Hematopoietic multipotent progenitor cell treated with erythropoietin and hydrocortisone succinate and interleukin-3 and kit ligand, for 17 days (in vitro differentiated cells): ENCODE measurements at places on chromosomes 11 and 22.

DNA sequence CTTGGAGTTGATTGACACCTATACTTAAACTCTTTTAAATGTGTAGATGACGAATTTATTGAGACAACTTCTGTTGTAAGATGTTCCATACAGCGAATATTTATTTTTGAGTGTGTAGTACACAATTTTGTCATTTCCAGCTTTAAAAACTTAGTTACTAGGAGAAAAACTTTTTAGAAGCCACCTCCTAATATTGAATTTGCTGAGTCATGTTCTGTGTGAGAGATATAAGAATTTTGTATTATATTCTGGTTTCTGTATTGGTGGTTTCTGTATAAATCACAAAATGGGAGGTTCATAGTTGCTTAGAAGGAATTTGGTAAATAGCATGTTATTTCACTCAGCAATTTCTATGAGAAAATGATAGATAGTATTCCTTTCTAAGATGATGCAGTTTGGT lies 171.3 kb downstream of the WNT11 start:
- peak; percentile 33 for DNase-seq

DNA sequence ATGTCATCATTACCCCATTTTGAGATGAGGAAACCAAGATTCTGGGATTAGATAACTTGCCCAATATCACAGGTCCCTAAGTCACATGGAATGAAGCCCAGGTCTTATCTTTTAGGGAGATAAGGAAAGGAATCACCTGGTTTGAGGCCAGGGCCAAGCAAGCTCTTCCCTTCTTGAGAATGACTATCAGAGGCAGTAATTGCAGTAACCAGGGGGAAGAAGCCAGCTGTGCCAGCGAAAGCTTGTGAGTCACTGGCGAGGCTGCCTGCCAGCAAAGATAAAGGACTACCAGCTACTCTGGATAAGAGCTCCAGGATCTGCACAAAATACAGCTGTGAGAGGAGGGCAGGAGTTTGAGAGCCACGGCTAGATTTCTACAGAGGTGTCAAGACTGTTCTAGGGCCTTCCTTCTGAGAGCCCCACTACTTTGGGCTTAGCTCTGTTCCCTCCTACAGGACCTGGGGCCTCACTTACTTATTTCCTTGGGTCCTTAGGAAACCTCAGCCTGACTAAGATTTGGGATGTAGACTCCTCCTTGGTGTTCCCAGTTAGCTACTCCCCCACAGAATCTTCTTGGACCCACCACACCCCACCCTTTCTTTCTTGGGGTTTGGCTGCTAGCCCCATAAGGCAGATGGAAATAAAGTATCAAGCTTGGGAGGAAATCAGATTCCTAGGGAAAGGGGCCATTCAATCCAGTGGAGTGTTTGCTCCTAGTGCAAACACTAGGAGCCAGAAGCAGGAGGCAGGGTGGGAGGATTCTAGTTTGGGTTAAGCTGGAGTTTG lies 9.7 kb upstream of the CCKBR start:
- peak; percentile 88 for DNase-seq

DNA sequence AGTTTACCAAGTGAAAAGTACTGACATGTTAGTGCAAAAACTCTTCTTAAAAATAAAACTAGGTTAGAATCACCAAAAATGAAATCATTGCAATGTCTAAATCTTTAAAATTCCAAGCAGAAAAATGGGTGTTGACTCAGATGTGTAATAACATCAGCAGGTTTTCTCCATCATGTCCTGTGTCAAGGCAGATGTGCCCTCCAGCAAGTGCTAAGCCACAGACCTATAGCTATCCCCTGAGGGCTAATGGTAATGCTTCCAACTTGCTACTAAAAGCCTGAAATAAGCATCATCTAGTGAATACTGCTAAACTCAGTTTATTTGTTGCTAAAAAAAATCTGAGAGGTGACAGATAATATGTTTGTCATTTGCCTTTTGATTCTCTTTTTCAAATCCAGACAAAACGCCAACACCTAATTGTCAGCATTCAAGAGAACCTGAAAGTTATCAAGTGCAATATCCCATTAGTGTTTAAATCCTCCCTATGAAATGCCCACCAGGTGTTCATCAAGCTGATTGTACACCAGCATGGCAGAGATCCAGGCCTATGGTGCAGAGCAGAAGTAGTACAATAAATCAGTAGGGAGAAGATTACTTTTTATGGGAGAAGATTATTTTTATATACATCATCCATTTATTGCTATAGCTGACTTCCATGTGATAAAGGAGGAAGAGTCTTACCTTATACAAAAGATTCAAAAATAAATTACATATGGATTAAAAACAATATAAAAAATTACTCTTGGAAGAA lies 55.1 kb upstream of the SYT9 start:
- no peak for DNase-seq

- DNase-seq = no peak
Observed at GRCh38 chr22:49660794-49661781, 166.6 kb downstream of the BRD1 start.

DNA sequence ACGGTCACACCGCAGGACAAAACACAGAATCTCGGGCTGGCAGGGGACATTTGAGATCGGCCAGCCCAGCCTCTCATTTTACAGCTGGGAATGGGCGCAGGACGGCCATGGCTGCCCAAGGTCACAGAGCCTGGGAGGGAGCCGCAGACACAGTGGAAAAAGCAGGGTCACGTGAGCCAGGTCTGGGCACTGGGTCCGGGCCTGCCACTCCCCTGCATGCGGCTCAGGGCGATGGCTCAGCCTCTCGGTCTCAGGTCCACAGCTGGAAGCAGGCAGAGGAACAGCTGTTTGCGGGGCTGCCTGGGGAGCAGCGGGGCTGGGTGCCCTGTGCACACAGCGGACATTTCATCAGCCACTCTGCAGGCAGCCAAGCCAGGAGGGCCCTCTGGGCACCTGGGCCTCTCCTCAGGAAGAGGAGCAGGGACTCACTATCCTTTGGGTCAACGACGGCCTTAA lies 10.4 kb upstream of the PPARA start:
- no peak for DNase-seq

- no peak for DNase-seq
Observed at GRCh38 chr11:35714882-35715627, 52.5 kb downstream of the TRIM44 start.

DNA sequence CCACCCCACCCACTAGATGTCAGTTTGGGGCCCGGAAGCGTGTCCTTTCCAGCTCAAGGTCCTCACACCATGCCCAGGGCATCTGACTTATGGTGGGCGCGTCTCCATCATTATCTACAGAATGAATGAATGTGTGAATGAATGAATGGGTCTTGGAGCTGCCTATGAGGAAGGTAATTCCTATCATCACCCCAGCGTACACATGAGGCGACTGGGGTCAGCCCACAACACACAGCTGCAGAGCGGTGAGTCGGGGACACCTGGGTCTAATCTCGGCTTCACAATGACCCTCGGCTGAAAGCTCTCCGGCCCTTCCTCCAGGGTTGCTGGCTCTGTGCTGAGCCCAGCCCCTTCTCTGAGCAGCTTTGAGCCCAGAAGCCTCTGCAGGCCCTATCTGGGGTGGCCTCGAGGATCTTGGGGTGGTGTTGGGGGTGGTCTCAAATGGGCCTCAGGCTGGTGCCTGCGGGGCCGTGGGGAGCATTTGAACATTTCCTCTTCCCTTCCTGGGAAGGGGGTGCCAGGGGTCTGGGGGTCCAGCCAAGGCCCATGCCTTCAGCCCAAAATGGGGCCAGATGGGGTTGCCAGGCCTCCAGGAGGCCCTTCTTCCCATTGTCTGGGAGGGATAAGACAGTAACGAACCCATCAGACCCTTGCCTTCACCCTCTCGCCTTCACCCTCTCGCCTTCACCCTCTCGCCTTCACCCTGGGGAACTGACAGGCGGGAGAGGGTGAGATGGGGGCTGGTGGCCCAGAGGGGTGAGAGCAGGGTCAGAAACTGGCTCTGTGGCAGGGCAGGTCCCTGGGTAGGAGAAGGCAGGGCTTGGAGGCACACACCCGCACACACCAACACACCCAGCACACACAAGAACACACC lies 82.4 kb downstream of the MYEOV start:
- no peak for DNase-seq

- DNase-seq = no peak
Observed at GRCh38 chr11:104618954-104619353, 279.3 kb downstream of the CASP12 start.

DNA sequence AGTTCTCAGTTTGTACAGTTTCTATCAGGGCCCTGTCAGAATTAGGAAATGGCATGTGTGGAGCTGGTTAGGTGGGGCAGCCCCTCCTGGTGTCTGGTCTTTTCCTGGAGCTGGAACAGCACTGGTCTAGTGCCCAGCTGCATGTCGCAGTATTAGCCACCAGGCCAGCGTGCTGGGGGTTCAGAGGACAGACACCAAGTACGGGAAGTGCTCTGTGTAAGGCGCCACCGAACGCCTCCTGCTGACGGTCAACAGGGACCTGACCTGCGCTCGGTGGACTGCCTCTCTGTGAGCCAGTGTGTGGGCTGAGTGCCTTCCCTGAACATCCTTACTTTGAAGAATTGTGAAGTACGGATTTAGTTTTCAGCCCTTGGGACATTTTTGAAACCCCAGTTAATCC lies 33.9 kb downstream of the AP2A2 start:
- no peak for DNase-seq

- no peak for DNase-seq
Observed at GRCh38 chr11:101478587-101479369, 105.0 kb downstream of the TRPC6 start.

DNA sequence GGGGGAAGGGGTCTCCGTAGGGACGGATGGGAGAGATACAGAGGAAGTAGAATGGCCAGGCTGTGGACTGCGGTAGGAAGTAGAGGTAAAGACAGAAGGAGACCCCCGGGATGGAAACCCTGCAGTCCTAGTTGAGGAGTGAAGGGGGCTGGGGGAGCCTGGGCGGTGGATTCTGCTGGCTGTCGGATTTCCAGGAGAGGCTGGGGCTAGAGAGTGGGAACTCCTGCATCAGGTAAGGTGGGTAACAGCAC lies 727 bp upstream of the SCARF2 start:
- no peak for DNase-seq

- no peak for DNase-seq
Observed at GRCh38 chr22:41229730-41230400, 10.9 kb downstream of the CHADL start.

DNA sequence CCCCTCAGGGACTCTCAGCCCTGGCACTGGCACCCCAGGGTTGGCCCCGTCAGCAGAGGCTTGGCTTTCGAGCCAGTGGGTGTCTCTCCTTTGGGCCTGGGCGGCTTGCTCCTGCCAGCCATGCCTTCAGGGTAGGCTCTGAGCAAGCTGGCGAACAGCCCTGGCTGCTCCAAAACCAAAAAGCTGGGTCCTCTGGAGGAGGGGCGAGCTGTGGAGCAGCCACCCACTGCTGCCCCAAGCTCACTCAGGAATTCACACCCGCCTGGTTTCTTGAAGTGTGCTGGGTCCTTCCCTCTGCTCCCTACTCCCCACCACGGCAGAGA lies 6.2 kb downstream of the YDJC start:
- no peak for DNase-seq

- no peak for DNase-seq
Observed at GRCh38 chr22:40212121-40212520, 34.4 kb downstream of the TNRC6B start.
